Fibroblast of skin of left quadriceps (primary cell): ENCODE measurements at places on chromosomes 12 and 14.

DNA sequence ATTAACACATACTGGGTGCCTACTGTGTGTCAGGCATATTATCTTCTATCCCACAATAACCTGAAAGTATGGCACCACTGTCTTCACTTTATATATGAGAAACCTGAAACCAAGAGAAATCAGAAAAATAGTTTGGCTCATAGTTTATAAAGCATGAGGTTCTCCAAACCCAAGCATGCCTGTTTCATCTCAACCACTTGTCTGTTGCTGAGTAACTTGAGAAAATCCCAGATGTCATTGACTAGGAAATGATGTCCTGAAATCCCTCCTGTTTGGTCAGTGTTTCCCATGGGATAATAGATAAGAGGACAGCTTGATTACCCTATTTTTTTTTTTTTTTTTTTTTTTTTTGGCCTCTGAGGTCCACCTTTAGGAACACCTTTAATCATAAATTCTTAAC is 2.6 kb upstream of the IFNG-AS1 start:
- no peak for DNase-seq

DNA sequence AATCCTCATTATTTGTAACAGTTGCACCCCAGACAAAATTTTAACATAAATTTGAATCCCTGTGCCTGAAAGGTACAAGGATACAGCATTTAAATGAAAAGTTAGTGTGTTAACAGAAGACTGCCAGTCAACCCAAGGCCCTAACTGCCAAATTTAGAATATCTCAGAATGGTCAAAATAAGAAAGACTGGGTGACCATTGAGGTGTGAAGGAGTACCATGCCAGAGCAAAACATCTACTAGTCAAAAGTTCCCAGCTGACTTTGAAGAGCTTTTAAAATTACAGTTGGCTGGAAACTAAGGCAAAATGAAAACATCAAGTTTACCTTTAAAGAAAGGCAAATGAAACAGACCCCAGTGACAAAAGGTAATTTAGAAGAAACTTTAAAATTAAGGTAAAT is 18.4 kb downstream of the SAV1 start:
- DNase-seq = no peak

DNA sequence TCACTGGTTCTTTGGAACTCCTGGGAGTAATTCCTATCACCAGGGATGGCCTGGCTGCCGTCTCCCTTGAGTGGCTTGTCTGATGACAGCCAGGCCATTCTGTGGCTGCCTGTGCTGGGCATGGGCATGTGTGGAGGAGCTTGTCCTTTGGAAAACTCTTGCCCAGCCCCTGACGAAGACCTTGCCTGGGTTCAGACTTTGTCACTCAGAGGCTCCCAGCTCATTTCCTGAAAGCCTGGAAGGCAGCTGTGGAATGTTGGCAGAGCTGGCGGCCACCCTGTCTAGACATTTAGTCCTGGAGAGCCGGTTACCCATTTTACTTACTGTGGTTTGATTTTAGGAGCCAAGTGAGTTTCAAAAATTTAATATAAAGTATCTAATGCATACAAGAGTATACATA is 34.0 kb downstream of the TUNAR start:
- no peak for DNase-seq

- DNase-seq = no peak
These were observed 14.8 kb upstream of the SH2B3 start for GRCh38 chr12:111390910-111391309.

- DNase-seq = no peak
These were observed 24.3 kb downstream of the CFAP54 start for GRCh38 chr12:96513681-96514080.

GRCh38 chr12:131142891-131143657 is 189.4 kb downstream of the ADGRD1 start:
- no peak for DNase-seq

DNA sequence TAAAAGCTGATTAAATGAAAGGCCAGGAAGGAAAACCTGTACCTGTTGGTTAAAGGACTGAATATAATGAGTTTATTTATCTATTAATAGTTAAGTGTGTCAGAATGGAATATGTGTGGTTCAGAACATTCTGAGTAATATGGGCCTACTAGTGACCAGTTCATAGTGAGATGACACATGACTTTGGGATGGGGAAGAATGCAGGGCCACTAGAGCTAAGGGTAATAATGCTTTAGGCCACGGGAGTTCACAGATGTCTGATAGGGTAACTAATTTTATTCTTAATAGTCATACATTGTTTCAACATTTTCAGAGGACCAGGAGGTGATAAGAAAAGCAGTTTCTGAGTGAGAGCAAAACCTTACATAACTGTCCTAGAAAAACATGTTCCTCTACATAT is 247.8 kb upstream of the OR4E1 start:
- DNase-seq = no peak

- no peak for DNase-seq
These were observed 31.0 kb downstream of the GNPTAB start for GRCh38 chr12:101799774-101800173.

DNA sequence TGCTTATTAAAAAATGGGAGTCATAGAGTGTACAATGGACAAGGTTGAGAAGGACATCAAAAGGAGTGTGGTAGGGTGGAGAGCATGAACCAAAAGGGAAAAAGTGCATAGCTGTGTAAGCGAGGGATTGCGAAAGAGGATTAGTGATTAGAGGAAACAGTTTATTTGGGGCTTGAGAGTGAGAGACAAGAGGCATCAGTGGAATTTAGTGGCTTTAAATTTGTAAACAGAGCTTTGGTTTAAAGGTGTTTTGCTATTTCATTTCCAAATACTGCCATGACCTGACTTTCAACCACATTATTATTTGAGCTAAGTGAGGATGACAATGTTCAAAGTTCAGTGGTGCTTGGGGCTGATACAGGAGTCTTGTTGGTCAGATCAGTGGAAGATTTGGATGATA is 53.4 kb downstream of the SLC16A7 start:
- DNase-seq = no peak
